MCF 10A (cell line): ENCODE measurements at places on chromosomes 6 and 20.

GRCh38 chr6:125469915-125470314 is 168.1 kb upstream of the HDDC2 start:
- DNase-seq = peak; percentile 28

- no peak for DNase-seq
Measured at GRCh38 chr6:117818449-117818848, 88.6 kb upstream of the SLC35F1 start.

GRCh38 chr6:51892339-51892738 is 195.1 kb downstream of the PKHD1 start:
- DNase-seq = no peak

DNA sequence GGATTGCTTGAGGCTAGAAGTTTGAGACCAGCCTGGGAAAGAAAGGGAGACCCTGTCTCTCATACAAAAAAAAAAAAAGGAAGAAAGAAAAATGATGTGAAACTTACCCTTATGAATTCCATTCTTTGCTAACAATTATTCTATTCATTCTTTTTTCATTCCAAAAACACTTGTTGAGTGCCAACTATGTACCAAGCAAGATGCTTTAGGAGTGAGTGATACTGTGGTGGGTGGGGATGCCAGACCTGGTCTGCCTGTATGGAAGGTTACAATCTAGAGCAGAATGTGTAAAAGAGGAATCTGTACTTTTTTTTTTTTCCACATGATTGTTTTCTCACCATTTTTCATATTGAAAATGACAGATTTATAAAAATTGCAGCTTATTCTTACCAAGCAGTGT is 73.8 kb upstream of the TULP1 start:
- no peak for DNase-seq

DNA sequence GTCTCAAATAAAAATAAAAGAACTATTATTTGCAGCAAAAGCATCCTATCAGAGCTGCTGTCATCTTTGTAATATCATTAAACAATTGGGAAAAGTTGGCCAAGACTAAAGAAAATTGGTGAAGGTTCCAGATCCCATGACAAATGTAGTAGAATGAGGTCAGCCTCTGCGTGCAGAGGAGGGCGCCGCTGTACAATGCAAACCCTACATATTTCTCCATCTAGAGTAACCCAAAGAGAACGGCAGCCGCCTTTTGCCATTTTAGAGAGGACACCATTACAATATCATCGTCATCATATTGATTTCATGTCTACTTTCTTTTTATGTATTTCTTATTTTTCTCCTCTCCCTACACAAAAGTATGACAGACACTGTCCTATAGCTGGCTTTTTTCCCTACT is 59.5 kb downstream of the ZMYND8 start:
- DNase-seq = peak; percentile 20

DNA sequence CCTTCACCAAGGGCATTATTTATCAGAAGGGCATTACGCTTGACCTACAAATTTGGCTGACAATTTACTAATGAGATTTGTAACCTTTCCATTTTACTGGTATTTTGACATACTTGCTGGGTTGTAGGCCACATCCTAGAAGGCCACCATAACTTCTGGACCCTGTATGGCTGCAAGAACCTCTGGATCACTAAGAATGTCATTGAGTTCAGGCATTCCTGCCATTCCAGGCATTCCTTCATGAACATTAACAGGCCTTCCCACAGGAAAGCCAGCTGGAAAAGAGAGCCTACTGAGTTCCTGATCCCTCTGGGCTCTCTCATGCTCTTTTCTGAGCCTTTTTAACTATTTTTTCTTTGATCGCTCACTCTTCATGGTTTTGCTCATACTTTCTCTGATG is 28.4 kb upstream of the SLC35A1 start:
- no peak for DNase-seq

DNA sequence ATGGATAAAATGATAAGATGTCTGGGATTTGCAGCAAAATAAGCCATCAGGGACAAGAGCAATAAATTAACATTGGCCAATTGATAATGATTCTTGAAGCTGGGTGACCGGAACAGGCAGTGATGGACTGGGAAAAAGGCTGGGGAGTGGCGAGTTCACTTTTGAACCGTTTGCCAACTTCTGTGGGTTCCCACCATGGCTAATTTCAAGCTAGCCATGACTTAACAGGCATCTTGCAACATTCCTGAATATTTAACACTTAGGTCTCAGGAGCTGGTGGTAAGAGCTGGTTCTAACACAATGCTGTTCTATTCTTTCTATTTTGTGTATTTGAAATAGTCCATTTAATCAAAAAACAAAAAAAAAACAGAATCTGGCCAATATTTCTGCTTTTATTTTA is 37.6 kb upstream of the CD83 start:
- no peak for DNase-seq

DNA sequence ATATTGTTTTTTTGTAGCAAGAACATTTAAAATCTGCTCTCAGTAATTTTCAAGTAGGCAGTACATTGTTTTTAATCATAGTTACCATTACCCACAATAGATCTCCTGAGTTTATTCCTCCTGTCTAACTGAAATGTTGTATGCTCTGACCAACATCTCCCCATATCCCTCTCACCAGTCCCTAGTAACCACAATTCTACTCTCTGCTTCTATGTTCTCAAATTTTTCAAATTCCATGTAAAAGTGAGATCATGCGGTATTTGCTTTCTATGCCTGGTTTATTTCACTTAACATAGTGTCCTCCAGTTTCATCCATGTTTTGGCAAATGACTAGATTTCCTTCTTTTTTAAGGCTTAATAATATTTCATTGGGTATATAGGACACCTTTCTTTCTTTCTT is 300.5 kb downstream of the KCNQ5 start:
- no peak for DNase-seq

GRCh38 chr20:54062812-54063280 is 7.5 kb downstream of the BCAS1 start:
- DNase-seq = peak; percentile 64

DNA sequence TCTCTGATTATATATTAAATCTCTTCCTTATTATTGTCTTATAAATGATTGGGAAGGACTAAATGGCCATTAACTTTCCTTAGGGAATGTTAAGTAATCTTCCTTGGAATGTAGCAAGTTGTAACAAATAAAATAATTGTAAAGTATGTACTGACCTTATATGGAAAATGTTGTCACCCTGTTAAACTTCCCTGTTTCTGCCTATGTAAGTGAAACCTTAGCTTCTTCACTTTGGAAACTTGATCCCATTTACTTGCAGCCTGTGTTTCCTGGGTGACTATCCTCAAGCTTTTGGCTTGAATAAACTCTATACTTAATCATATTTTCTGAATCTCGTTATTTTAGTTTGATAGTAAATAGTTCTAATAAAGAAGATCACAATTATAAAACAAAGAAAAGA is 519.5 kb upstream of the PTCHD4 start:
- DNase-seq = no peak

- no peak for DNase-seq
Measured at GRCh38 chr6:28377879-28378278, 21.7 kb downstream of the ZSCAN12 start.

- peak; percentile 90 for DNase-seq
Measured at GRCh38 chr20:41133709-41134361, 3.5 kb upstream of the PLCG1 start.

DNA sequence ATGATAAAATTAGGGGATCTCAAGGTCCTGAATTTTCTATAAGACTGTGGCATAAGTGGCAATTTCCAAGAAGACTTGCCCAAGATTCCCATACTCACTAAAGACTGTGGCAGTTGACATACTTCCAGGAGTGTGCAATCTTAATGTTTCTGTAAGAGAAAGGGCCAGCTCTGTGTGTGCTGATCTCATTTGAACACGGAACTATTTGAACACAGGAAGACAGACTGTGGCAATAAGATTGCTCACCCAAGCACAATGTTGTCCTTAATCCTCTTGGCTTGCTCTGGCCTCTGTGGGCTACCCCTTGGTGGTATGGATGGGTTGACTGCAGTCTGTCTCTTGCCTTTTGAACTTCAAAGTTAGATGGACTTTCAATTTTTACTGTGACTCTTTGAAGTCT is 151.4 kb downstream of the PHF3 start:
- peak; percentile 44 for DNase-seq

DNA sequence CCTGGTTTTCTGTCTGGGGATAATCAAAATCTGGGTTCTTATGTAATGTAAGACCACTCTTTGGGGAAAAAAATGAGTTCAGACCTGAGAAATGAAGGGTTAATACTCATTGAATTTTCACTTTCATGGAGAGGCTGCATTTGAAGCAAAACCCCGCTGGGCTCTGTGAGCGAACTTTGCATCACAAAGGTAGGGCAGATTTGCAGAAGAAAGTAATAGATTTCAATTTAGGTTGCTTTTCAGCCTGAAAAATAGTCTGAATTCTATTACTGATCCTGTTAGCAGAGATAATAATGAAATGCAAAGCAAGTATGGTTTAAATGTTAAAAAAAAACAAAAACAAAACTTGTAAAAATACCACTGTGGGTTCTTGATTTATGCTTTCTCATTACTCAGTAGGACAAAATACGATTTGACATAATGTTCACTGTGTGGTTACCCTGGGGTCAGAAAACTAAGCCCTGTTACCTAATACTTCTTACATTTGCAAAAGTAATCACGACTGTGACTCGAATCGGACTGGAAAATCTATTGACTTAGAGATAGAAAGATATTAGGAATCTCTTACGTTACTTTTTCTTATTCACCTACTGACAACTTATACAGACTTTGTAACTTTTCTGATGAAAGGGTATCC is 72.2 kb downstream of the UST start:
- peak; percentile 33 for DNase-seq

- DNase-seq = no peak
Measured at GRCh38 chr6:70225055-70225454, 77.8 kb downstream of the COL9A1 start.

- no peak for DNase-seq
Measured at GRCh38 chr20:48247961-48248360, 462.7 kb upstream of the SULF2 start.

DNA sequence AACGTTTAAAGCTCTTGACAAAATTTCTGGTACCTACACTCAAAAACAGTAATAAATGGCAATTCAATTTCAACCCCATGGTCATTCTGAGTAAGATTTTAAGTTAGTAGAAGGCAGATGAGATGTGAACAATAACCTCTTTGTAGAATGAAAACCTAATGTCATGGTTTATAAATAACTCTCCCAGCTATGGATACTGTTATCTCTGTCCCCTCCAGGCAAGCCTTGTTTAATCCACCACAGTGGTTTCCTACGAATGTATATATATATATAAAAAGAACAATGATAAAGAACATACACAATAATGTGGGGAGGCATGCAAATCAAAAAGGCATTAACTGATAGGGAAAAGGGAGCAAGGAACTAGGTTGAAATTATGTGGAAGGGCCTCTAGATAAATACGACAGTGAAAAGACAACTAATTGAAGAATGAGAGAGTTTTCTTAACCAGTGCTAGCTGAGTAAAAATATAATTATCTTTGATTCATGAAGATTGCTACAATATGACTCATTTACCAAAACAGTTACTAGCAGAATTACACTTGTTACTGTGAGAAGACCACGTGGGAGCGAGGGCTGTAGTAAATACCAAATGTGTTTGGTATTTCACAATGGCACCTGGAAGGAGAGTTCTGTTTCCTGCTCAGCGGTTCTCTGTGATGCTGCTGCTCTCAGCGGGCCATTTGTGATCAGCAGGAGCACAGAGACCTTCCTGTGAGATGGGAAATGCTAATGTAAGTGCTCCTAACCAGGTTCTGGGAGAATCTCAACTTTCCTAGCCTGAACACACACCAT is 173.7 kb downstream of the MBOAT1 start:
- DNase-seq = peak; percentile 78

DNA sequence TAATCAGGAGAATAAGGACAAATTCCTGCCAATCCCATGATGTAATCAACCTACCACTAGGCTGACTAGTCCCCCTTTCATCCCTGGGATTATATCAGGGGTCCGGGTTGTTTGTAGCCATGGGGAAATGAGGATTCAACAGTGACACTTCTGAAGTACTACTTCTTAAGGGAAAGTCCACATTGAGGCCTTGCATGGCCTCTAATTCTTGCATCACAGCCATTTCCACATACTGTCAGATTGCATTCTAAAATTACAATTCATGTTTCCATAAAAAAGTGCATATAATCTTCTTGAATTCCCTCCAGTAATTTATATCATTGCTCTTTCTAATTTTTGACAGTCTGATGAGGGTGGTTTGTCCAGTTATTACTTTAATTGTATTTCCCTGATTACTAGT is 184.2 kb downstream of the PHF3 start:
- no peak for DNase-seq

DNA sequence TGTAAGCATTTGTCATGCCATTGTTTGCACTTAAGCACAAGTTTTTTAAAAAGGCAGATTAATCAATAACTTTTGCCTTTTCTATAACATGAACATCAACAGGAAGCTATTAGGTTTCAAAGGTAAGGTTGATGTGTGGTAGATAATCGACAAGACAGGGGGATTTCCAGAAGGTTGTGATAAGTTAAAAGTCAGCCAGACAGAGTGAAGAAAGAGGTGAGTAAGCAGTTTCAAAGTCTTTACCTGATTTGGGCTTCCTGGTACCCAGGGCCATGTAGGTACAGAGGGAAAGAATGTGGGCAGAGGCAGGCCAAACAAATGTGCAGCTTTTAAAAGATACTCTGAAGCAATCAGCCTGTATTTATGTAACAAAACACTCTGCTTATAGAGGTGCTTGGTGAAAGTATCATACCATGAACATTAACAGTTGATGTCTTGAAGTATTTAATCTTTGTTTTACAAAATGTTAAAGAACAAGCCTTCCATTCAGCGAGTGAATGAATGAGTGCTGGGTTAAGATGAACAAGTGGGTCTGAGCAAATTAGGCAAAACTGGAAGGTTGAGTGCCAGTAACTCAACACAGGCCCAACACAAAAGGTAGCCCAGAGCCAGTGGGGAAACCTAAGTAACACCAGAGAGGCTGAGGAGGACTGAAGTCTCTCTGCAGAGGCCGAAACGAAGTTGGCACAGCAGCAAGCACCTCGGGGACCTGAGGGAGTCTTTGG is 60.2 kb downstream of the LRRC1 start:
- DNase-seq = peak; percentile 38

DNA sequence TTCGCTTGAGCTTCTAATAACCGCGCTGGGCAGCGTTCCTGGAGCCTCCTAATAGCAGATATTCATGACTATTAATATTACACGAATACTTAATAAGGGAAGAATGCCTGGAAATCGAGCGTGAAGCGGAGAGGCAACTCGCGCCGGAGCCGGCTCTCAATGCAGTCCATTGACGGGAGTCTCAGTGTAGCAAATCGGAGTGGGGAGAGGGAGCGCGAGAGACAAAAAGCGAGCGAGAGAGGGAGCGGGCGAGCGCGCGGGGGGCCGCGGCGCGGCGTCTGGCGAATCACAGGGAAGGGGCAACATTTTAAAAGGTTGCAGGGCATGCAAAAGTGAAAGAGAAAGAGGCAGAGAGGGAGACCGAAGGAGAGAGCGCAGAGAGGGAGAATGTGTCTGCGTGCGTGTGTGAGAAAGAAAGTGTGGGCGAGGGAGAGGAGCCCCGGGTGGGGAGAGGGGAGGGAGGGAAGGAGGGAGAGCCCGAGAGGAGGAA is 2.9 kb downstream of the TFAP2A start:
- peak; percentile 94 for DNase-seq

DNA sequence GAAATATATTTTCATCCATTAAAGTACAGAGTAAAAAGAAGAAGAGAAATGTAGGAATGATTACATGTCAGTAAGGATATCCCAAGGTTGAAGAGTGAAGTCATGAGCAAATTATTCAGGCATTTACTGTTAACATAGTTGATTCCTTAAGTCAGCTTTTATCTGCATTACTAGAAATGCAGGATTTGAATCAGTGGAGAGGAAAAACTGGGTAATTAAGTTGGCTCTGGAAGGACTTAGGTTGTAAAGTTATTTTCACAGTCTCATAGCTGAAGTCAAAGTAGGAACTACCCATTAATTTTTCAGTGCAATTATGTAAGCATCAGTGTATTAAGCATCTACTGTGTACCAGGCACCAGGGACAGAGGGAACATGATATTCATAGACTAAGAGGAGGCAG is 7.8 kb downstream of the NAA20 start:
- no peak for DNase-seq
